ENCODE measurements at places on chromosomes 16 and 17. TPM values are rescaled to one million over a fixed set of nuclear protein-coding genes. Genes with fewer than 3 reads are reported as not detected.

Gene ITGAD
- not detected for total RNA-seq

Gene CTRB1
- total RNA-seq: not detected

Gene C16orf92
- not detected for total RNA-seq

Gene CACNG1
- total RNA-seq: not detected

Gene ITGAE
- total RNA-seq: 28.7 TPM

Gene VAC14
- total RNA-seq: 48.3 TPM

Gene PMP22
- total RNA-seq: 43.0 TPM

Gene HOXB8
- 1.0 TPM for total RNA-seq

Gene CLEC16A
- total RNA-seq: 9.8 TPM

Gene ACSM2A
- not detected for total RNA-seq

Gene MT2A
- total RNA-seq: 722 TPM

Gene AIPL1
- not detected for total RNA-seq

Gene VMO1
- 0.50 TPM for total RNA-seq

Gene CD300H
- total RNA-seq: not detected

Gene RASD1
- total RNA-seq: 0.84 TPM

Gene DYNLRB2
- not detected for total RNA-seq

Gene NOTUM
- total RNA-seq: not detected

Gene PRR35
- total RNA-seq: not detected

Gene PALB2
- total RNA-seq: 5.9 TPM

Gene ROGDI
- total RNA-seq: 18.3 TPM

Gene SCN4A
- under 0.01 TPM for total RNA-seq

Gene ANTKMT
- total RNA-seq: 33.7 TPM

Gene KRTAP4-6
- not detected for total RNA-seq

Gene MYH1
- not detected for total RNA-seq

Gene PEX12
- 5.5 TPM for total RNA-seq

Gene PYDC1
- not detected for total RNA-seq

Gene TMEM220
- total RNA-seq: 2.9 TPM

Gene MYL4
- total RNA-seq: not detected

Gene CDRT15L2
- not detected for total RNA-seq

Gene SSTR5
- total RNA-seq: not detected

Gene DPEP3
- not detected for total RNA-seq

Gene PIPOX
- total RNA-seq: not detected

Gene SECTM1
- 14.0 TPM for total RNA-seq

Gene HAS3
- under 0.01 TPM for total RNA-seq

Gene YPEL2
- 1.3 TPM for total RNA-seq

Gene SCGB1C2
- total RNA-seq: not detected

Gene SGCA
- 0.15 TPM for total RNA-seq

Gene EFNB3
- 0.67 TPM for total RNA-seq

Gene PPM1E
- total RNA-seq: 0.45 TPM

Gene TM4SF5
- not detected for total RNA-seq

Gene SAMD14
- 1.0 TPM for total RNA-seq

Gene WNT9B
- total RNA-seq: not detected
